ENCODE measurements at places on chromosomes 2 and 18.
A peak's percentile ranks its signal among the peaks of the same experiment; 100 is the strongest.

DNA sequence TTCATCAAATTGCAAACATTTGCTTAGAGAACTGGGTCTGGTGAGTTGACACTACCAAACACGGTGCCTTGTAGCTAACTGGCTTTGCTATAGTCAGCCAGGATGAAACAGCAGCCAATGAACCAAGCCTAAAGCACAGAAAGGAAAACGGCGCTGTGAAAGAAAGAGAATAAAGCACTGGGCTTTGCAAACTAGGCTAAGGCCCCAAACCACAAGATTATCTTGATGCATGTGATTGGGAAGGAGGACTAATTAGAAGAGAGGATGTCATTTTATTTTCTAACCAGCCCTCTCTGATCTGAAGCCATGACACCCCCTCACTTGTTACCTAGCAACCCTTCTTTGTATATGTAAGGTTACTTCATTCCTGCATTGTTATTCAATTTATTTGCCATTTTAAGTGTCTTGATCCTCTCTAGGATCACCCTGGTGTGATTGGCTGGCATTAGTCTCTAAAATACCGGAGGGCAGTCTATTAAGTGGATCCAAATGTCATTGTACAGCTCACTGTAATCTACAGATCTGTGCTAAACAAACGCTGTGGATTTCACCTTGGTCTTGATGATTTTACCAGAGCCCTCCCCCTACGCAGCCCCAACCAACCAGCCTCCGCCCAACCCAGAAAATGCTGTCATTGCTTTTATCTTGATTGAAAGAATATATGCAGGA is 395.4 kb upstream of the ACVR2A start:
- no peaks in the 10 kb centered on the region for H3K4me1 ChIP-seq
- H3K36me3 ChIP-seq = no peaks in the 10 kb centered on the region
- H3K4me3 ChIP-seq = no peak overlapping the region

DNA sequence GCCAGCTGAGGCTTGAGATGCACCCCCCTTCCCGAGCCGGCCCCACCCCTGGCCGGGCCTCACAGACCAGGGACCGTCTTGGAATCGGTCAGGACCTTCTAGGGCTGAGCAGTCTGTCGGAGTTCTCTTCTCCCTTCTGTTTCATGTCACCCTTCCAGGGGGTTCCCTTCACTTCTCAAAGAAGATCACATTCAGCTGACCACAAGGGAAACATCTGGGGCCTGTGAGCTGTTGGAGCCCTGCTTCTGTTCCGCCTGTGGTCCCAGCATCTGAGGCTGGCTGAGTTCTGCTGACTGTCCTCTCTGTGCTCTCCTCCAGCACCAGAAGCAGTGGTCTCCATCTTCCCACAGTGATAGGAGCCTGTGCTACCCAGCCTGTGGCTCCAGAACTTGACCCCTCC is 106.5 kb downstream of the SEPTIN10 start:
- no peak overlapping the region for H3K27ac ChIP-seq
- H3K4me3 ChIP-seq = no peak overlapping the region
- no peaks in the 10 kb centered on the region for H3K36me3 ChIP-seq
- no peaks in the 10 kb centered on the region for H3K27me3 ChIP-seq
- DNase-seq = no peak
- no peaks in the 10 kb centered on the region for H3K4me1 ChIP-seq

DNA sequence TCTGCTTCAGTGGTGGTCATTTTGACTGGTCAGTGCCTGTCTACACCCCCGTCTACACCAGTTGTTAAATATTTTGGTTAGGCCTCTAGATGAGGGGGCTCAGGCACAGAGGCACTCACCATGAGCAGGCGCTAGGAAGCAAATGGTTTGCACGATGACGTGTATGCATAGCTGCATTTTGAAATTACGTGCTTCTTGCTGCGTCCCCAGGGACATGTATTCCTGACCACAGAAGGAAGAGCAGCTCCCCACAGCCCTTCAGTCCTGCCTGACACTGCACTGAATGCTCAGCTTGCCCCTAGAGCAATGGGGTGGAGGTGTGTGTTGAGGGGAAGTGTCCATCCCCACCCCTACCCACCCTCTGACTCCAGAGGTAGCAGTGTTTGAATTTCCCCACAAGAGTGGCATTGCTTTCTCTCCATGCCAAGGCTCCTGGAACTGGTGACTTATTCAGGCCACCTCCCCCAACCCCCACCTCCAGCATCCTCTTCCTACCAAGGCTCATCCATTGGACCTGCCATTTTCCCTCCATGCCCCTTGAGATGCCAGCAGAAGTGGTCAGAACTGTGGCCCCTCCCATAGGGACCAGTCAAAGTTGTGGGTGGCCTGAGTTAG is 11.4 kb upstream of the ZAP70 start:
- H3K27ac ChIP-seq = no peak overlapping the region
- DNase-seq = no peak
- no peaks in the 10 kb centered on the region for H3K36me3 ChIP-seq

- H3K36me3 ChIP-seq = no peaks in the 10 kb centered on the region
- no peaks in the 10 kb centered on the region for H3K27me3 ChIP-seq
- H3K4me1 ChIP-seq = peaks cover 8% of the 10 kb centered on the region
- no peak overlapping the region for H3K4me3 ChIP-seq
These were observed 76.1 kb downstream of the THADA start for GRCh38 chr2:43519643-43520221.

- no peaks in the 10 kb centered on the region for H3K4me1 ChIP-seq
- H3K27ac ChIP-seq = no peak overlapping the region
- DNase-seq = no peak
- no peaks in the 10 kb centered on the region for H3K27me3 ChIP-seq
- no peaks in the 10 kb centered on the region for H3K36me3 ChIP-seq
- no peak overlapping the region for H3K4me3 ChIP-seq
These were observed 16.0 kb downstream of the FAM178B start for GRCh38 chr2:96970248-96970875.

DNA sequence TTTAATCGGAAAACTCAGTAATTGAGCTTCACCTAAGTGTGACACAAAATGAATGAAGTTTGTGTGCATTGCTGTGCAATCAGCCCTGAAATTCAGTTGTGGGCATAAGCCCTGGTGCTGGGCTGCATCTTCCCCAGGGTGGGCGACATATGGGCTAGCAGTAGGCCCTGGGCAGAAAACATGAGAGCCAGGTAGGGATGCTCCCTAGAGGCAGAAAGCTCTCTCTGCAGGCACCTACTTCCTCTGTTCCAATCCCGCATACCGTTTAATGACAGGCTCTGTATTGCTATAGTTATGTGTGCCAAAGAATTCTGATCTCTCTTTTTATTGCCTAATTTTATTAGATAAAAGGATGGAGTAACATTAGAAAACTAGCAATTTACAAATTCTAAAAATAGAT is 456.7 kb downstream of the NRXN1 start:
- no peaks in the 10 kb centered on the region for H3K4me1 ChIP-seq
- H3K27me3 ChIP-seq = no peaks in the 10 kb centered on the region
- H3K27ac ChIP-seq = no peak overlapping the region
- H3K4me3 ChIP-seq = no peak overlapping the region

- H3K4me3 ChIP-seq = no peak overlapping the region
- no peak for DNase-seq
- no peaks in the 10 kb centered on the region for H3K4me1 ChIP-seq
- H3K27ac ChIP-seq = no peak overlapping the region
These were observed 18.9 kb upstream of the BAZ2B start for GRCh38 chr2:159635006-159635789.

DNA sequence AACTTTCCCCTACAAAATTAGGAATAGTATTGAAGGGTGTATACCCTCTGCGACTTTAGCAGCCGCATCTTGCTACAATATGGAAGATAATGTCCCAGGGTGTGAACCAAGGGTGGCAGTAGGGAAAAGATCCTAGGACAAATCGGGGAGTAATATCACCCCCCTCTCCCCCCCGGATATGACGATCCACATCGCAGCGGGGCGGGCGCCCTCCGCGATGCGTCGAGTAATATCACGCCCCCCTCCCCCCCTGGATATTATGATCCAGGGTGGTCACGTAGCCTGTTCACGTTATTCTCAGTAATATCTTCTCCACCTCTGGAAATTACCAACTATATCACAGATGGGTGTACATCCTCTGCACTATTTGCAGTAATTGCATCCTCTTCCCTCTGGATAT is 82.9 kb downstream of the DAPL1 start:
- no peak overlapping the region for H3K27ac ChIP-seq
- no peaks in the 10 kb centered on the region for H3K36me3 ChIP-seq
- H3K4me3 ChIP-seq = no peak overlapping the region
- no peaks in the 10 kb centered on the region for H3K27me3 ChIP-seq
- no peak for DNase-seq
- H3K4me1 ChIP-seq = no peaks in the 10 kb centered on the region

- no peak within 1 kb of the TSS for H3K4me3 ChIP-seq
- no peak within 1 kb of the TSS for H3K27ac ChIP-seq
- no peak for DNase-seq
- no peaks in the 10 kb centered on the region for H3K4me1 ChIP-seq
- H3K36me3 ChIP-seq = no peaks in the 10 kb centered on the region
These were observed at the start of gene DRC1 for GRCh38 chr2:26401739-26402541. Gene DRC1, plus strand, starts transcription at chr2:26401920. Its CDS starts 70 bp downstream, at chr2:26401990.

GRCh38 chr2:67002618-67003371 is 394.3 kb upstream of the ETAA1 start:
- H3K27ac ChIP-seq = no peak overlapping the region
- no peaks in the 10 kb centered on the region for H3K36me3 ChIP-seq
- DNase-seq = no peak
- no peaks in the 10 kb centered on the region for H3K4me1 ChIP-seq
- H3K27me3 ChIP-seq = no peaks in the 10 kb centered on the region

- peaks cover 6% of the 10 kb centered on the region for H3K4me1 ChIP-seq
- no peak overlapping the region for H3K4me3 ChIP-seq
- DNase-seq = no peak
- H3K27me3 ChIP-seq = no peaks in the 10 kb centered on the region
- no peaks in the 10 kb centered on the region for H3K36me3 ChIP-seq
These were observed 3.7 kb downstream of the TMEM37 start for GRCh38 chr2:119435081-119435952.

DNA sequence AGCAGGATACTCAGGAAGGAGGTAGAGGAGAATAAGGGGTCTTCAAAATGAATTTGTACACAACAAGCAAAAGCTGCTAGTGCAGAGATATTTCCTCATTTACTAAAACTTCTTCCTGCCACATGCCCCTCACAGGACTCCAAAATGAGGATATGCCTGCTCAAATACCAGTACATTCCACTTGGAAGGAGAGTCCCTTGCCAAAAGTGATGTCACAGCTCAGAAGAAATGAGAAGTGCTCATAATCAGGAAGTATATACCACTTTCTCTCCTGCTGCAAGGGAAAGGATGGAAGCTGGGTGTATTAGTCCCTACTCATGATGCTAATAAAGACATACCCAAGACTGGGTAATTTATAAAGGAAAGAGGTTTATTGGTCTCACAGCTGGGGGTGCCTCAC is 87.7 kb upstream of the FSHR start:
- no peaks in the 10 kb centered on the region for H3K27me3 ChIP-seq
- H3K27ac ChIP-seq = no peak overlapping the region
- no peaks in the 10 kb centered on the region for H3K4me1 ChIP-seq
- DNase-seq = no peak

DNA sequence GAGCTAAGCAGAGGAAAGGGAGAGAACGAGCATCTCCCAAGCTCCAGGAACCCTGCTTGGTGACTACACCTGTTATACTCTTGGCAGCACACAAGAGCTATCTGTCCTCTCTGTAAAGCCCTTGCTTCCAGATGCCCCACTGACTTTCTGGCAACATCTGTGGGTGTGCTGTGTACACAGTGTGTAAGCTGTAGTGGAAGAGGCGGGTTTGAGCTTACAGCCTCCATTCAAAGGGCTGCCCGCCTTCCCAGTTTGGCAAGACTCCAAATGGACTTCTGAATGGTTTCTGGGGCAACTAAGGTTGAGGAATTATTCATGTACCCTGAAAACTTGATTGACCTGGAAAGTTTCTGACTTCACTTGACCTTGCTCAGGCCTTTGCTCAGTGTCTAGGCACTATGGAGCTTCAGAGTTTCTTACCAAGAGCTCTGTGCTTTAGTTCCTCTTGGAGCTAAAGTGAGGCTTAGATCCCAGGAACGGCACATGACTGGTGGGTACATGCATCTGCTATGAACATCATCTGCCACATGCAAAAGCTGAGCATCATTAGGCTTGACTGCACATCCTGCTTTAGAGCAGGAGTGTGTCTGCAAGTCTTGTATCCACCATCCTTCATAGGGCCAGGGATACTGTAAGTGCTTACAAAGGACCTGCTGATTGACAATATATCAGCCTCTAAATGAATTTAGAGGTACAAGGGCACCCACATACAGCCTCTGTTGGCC is 290.9 kb upstream of the SIX2 start:
- H3K4me1 ChIP-seq = no peaks in the 10 kb centered on the region
- H3K27ac ChIP-seq = no peak overlapping the region
- H3K27me3 ChIP-seq = no peaks in the 10 kb centered on the region
- no peak for DNase-seq
- no peaks in the 10 kb centered on the region for H3K36me3 ChIP-seq

- no peaks in the 10 kb centered on the region for H3K36me3 ChIP-seq
- H3K27ac ChIP-seq = no peak overlapping the region
- no peak overlapping the region for H3K4me3 ChIP-seq
- H3K4me1 ChIP-seq = no peaks in the 10 kb centered on the region
These were observed 1.4 kb downstream of the AKAIN1 start for GRCh38 chr18:5195656-5196055.

DNA sequence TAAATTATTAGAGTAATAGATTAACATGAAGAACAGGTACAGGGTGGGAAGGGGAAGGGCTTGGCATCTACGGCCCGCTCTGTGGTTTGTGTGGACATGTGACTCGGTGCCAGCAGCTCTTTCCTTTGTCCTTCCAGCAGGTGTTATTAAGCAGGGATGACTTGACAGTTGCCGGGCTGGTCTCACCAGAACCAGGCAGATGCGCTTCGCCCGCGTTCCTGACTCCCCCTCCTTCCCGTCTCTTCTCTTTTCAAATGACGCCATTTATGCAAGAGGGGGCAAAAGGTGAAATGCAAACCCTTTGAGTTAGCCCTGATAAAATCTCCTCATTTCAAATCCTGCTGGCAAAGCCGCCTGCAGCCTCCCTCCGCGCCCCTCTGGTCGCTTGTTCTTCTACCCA is 38.9 kb upstream of the MGAT4A start:
- no peaks in the 10 kb centered on the region for H3K27me3 ChIP-seq
- no peaks in the 10 kb centered on the region for H3K4me1 ChIP-seq
- H3K36me3 ChIP-seq = no peaks in the 10 kb centered on the region
- no peak for DNase-seq
- H3K27ac ChIP-seq = no peak overlapping the region
- no peak overlapping the region for H3K4me3 ChIP-seq

- peak; percentile 3 for DNase-seq
- H3K4me3 ChIP-seq = no peak overlapping the region
- no peaks in the 10 kb centered on the region for H3K36me3 ChIP-seq
- H3K27me3 ChIP-seq = no peaks in the 10 kb centered on the region
- H3K4me1 ChIP-seq = peaks cover 9% of the 10 kb centered on the region
These were observed 9.1 kb upstream of the HOXD4 start for GRCh38 chr2:176142281-176142680.

DNA sequence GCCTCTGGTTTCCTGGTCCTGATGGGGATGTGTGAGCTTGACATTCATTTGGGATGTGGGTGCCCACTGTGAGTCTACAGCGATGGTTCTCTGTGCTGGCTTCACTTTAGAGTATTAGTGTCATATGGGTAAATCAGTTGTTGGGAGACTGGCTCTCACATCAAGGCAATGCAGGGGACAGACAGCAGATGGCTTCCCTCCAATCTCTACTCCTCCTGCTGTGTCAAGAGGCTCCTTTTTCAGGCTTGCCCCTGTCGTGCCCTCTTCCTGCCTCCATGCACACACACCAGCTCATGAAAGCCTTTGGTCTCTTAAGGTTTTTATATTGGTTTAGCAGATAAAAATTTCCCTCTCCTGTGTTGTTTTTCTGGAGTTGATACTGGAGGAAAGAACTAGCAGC is 315.6 kb downstream of the RDH14 start:
- H3K4me1 ChIP-seq = no peaks in the 10 kb centered on the region
- no peaks in the 10 kb centered on the region for H3K36me3 ChIP-seq
- H3K4me3 ChIP-seq = no peak overlapping the region
- H3K27ac ChIP-seq = no peak overlapping the region
- H3K27me3 ChIP-seq = no peaks in the 10 kb centered on the region
